Suppressor macrophage treated with lipopolysaccharide for 1 hour (primary cell): ENCODE measurements at places on chromosomes 12 and 14.

GRCh38 chr12:9786726-9787717 is 26.3 kb upstream of the CD69 start:
- DNase-seq, result no peak

GRCh38 chr12:109127533-109128242 is 11.3 kb downstream of the ACACB start:
- no peak for DNase-seq

DNA sequence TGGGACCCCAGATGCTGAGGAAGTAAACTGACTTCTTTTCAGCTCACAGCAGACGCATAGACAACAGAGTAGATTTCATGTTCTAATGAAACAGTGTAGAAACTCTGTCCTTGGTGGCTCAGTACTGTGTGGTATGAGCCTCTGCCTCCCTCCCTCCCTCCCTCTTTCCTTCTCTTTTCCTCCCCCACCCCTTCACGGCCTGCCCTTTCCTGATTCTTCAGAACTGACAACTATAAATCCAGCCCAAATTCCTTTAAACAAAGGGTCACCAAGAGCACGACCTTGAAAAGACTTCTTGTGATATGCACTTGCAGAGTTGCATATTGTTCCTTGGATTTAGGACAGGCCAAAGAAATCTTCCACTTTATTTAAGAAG is 164.0 kb downstream of the ETV6 start:
- DNase-seq, result no peak

GRCh38 chr12:6603095-6603567 is 4.0 kb downstream of the CHD4 start:
- no peak for DNase-seq

- DNase-seq, result peak; percentile 57
These were observed 3.8 kb downstream of the TXNRD1 start for GRCh38 chr12:104219361-104219892.

GRCh38 chr12:92719674-92720073 is 16.9 kb downstream of the PLEKHG7 start:
- DNase-seq, result no peak

- DNase-seq, result no peak
These were observed 22.1 kb downstream of the SAMD4A start for GRCh38 chr14:54589076-54589475.

DNA sequence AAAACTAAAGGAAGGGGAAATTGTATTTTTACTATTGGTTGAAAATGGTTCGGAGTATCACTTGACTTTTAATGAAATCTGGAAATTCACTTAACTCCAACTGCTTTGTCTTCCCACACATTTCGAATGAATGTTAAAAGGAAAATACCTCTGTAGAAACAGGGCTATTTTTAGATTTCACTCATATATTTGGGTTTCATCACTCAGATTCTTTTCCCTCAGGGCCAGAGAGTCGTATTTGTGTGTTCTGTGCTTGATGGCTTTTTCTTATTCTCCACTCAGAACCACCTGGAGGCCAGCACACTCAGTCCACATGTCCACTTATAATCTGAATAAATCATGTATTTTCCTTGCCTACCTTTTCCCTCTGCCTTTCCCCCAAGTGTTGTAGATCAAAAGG is 40.0 kb downstream of the DAAM1 start:
- DNase-seq, result no peak

DNA sequence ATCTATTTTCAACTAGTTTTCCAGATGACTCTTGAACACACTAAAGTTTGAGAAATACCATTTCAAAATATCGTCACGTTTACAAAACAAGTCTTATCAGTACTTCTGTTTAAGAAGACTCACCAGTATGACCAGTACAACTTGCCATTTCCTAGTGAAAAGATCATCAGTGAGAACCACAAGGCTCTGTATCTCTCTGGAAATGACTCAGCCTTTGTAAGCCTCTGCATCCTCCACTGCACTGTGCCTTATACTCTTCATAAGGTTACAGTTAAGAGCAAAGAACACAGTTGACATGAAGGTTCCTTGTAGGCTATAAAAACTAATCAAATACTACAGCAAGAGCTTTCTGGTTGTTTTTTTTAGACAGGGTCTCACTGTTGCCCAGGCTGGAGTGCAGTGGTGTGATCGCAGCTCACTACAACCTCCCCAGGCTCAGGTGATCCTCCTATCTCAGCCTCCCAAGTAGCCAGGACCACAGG is 5.7 kb upstream of the VTI1B start:
- peak; percentile 85 for DNase-seq
